ENCODE measurements at places on chromosomes 7 and 10.

DNA sequence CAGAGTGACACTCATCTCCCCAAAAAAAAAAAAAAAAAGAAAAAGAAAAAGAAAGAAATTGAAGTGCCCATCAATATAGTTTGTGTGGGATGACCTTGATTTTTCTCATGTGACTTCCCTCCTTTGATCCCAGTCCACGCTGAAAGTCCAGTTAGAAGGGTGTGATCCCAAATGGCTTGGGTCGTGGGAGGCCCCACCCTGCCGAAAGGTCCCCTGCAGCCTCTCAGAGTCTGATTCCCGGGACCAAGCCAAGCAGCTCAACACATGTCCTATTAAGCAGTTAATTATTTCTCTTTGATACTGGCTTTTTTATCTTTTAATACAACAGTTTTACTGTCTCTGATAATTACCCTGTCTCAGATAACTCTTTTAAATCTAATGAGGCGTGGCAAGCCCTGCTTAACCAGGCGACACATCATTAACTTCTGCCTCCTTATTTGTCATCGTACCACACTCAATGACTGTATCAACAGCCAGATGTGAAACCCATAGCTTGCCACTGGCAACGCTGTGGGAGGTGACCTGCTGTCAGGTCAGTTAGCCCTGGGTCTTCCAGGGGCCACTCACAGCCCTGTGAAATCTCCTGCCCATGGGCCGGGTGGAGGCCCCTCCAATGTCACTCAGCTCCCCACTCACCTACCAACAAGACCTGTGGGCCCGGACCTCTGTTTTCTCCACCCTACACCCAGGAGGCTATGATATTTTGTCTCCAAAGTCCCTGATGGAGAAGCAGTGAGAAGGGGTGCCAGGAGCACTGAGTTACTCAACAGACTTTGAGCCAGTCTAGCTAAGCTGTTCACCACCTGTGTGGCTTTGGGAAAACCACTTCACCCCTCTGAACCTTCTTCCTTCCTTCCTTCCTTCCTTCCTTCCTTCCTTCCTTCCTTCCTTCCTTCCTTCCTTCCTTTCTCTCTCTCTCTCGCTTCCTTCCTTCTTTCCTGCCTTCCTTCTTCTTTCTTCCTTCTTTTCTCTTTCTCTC lies 110.0 kb upstream of the SFMBT2 start:
- no peak for DNase-seq

GRCh38 chr7:138527746-138528223 lies 67.7 kb downstream of the TRIM24 start:
- DNase-seq: no peak

DNA sequence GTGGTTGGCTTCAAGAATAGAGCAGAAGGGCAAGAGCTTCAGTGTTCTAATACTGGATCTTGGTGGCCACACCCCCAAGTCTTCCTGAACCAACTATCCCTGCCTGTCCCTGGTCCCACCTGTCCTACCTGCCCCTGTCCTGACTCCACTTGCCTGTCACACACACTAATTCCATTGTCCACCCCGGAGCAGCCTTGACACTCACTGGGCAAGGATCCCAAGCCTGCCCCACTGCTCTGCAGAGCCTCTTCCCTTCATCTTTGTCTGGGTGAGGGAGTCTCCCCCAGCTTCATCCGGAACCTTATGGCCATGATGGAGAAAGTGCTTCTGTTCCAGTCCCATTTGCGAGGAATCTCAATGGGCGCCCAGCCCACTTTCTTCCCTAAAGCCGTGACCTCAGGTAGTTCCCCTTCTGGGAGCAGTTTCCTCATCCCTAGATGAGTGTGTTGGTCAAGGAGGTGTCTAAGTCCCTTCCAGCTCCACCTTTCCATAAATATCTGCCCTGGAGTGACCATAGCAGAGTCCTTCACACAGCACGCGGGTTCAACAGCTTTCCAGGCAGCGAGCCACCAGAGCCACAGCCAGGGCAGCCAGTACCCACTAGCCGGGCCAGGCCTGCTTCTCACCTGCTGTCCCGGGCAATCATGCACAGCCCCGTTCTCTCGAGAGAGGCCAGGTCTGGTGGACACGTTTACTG lies 61.5 kb downstream of the VIPR2 start:
- no peak for DNase-seq

DNA sequence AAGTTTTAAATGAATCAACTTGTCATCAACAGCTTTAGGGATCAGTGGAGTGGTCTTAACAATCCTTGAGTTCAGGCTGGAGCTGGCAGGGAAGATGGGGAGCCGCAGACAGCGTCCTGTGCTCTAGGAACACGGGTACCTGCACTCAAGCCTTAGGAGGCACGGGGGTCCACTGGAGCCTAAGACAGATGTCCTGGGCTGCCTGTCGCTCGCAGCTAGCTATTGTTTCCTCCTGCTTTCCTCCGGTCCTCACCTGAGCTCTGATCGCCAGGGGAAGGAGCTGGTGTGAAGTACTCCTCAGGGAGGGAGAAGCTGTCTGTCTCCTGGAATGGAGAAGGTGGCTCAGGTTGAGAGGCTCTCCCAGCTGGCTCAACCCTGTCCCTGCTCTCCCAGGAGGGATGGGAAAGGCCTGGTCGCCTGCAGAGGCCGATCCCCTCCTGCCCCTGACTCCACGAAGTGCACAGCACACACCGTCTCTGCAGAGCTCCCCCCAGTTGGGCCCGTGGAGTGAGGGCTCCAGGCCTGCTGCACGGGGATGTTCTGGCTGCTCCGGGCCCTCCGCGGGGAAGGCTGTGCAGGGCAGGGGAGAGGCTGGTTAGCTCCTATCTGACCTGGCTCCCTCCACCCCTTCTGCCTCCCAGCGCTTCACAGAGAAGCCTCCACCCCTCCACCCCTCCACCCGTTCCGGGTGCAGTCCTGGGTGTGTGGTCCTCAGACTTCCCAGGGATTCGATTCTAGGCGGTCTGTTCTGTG lies 14.5 kb upstream of the PYROXD2 start:
- no peak for DNase-seq

DNA sequence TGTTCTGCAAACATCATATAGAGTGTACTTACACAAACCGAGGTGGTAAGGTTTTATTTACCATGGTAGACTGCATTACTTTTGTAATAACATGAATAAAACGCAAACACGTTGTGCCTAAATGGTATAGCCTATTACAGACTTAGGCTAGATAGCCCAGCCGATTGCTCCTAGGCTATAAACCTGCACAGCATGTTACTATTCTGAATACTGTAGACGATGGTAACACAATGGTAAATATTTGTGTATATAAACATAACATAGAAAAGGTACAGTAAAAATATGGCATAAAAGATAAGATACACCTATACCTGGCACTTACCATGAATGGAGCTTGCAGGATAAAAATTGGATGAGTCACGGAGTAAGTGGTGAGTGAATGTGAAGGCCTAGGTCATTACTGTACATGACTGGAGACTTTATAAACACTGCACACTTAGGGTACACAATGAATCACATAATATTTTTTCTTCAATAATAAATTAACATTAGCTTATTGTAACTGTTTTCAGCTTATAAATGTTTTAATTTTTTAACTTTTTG lies 16.3 kb downstream of the AKR1D1 start:
- DNase-seq: no peak

- DNase-seq: no peak
Measured at GRCh38 chr7:32561613-32562012, 66.3 kb downstream of the AVL9 start.

- DNase-seq: no peak
Measured at GRCh38 chr10:114412907-114413797, 8.8 kb upstream of the AFAP1L2 start.

DNA sequence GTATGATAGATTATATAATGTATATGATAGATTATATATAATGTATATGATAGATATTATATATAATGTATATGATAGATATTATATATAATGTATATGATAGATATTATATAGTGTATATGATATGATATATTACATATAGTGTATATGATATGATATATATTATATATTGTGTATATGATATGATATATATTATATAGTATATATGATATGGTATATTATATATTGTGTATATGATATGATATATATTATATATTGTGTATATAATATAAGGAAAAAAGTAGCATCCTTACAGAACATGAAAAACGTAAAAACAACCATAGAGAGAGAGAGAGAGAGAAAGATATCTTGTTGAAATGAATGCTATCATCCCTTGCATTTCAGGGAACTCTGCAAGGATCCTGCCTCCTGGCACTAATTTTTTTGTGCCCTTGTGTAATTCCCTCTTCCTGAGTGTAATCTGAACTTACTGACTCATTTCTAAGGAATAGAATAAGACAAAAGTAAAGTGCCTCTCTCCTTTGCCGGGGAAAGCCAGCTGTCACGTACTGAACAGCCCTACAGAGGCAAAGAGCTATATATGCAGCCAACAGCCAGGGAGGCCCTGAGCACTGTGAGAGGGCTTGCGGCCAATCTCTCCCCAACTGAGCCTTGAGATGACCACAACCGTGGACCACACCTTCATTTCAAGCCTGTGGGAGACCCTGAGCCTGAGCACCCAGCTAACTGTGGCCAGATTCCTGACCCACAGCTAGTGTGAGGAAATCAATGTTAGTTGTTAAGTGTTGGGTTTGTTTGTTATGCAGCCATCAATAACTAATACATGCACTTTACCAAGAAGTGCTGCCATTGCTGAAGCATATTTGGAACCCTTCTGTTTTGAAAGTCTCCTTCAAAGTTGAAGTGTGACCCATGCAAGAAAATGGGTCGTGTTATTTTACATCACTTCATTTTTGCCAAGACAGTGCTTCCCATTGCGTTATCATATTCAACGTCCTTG lies 61.1 kb upstream of the EZH2 start:
- DNase-seq: no peak

- no peak for DNase-seq
Measured at GRCh38 chr7:88437132-88437531, 130.4 kb upstream of the STEAP4 start.

GRCh38 chr10:84698989-84699388 lies 370.6 kb downstream of the CCSER2 start:
- no peak for DNase-seq

DNA sequence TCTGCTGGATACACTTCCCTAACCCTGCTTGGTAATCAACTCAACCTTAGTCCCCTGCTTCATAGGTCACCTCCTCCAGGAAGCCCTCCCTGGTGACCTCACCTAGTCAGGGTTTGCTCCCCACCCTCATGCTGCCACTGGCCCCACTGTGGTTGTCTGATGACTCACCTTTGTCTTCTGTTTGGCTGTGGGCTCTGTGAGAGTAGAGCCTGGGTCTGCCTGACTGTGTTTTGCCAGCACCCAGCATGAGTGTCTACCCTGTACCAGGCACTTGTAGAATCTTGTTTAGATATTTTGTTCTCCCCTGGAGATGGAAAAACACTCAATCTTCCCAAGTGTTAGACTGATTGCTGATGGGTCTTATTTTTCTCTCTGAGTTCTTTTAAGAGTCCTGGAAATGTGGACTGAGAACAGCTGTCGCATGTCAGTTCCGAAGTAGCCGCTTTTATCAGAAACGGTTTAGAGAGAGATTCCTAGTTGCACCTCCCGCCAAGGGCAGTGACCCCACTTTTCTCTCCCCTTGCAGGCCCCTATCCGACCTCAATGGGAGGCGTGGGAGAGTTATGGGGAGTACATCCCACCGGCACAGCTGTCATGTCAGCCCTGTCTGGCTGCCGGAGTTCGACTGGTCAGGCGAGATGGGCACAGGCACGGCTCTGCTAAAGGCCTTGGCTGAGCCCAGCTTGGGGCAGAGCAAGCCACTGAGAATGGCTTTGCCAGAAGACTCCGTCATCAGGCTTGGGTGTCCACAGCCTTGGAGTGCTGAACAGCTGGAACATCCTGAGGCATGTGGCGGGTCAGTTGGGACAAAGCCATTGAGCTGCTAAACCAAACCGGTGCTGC lies 134.3 kb downstream of the GRK5 start:
- no peak for DNase-seq

GRCh38 chr7:151025924-151026671 lies 1.8 kb upstream of the ATG9B start:
- no peak for DNase-seq

DNA sequence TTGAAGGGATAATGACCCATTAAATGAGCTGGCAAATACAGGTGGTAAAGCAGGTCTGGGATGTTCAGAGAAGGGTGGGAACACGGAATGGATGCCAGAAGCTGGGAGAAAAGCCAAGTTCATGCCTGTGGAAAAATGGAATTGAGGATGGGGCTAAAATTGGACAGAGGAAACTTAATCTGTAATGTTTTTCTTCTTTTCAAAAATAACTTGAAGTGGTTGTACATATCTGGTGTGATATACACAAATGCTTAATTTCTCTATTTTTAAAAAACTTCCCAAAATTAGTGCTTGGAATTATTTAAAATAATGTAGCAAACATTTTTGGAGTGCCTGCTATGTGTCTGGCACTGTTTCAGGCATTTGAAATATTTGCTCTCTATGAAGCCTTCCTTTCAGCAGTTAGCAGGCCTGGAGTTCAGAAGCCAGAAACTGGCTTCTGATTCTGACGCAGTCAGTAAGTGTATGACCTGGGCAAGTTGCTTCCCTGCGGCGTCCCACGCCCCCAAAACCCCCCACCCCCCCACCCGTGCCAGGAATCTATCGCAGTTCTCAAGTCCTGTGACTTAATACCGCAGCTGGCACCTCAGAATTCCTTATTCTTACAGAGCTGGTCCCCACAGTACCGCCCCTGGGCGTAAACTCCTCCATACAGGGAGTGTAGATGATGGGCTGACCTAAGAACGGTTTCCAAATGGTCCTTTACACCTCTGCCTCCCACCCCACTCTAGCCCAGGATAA lies 828 bp upstream of the MALSU1 start:
- DNase-seq: no peak

DNA sequence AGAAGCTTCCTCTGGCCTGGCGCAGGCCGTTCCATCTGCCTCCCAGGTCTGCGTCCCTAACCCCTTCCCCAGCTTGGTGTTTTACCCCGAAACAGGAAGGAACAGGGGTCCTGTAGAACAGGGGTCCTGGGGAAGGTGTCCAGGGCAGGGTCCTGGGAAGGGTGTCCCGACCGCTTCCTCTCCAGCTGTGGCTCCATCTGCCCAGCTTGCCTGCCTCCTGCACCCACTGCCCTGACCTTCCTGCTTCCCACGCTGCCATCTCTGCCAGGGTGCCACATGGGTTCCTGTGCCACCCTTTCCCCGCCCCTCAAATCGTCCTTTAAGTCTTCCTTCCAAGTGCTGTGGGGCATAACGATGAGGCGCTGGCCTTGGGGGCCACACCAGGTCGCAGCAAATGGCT lies 32.4 kb downstream of the WDR86 start:
- no peak for DNase-seq

DNA sequence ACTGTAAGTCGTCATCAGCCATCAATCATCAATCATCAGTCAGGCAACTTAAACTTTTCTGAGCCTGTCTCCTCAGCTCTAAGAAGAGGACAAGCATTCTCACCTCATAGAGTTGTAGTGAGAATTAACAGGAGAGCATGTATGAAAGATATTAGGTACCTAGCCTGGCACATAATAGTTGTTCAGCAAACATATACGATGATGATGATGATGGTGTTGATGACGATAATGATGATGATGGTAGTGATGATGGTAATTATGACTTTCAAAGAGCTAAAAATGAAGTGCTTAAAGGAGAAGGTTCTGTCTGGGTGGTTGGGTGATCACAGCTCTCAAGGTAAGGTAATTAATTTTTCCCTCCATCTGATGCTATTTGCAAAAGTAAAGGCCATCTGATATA lies 55.1 kb upstream of the ADRB1 start:
- no peak for DNase-seq

GRCh38 chr10:2118201-2118600 lies 380.9 kb upstream of the ADARB2 start:
- DNase-seq: no peak

GRCh38 chr7:140714331-140715040 lies 18.0 kb downstream of the NDUFB2 start:
- no peak for DNase-seq

Measured in Kasumi-1 (cell line).